MCF 10A (cell line): ENCODE measurements at places on chromosomes 4 and X. TPM values are rescaled to one million over a fixed set of nuclear protein-coding genes. Genes with fewer than 3 reads are reported as not detected.
A peak's percentile ranks its signal among the peaks of the same experiment; 100 is the strongest.

The GCNA gene
- 3.4 and 3.8 TPM in 2 replicates for total RNA-seq

The VEGFC gene
- 11.1 and 14.2 TPM in 2 replicates for total RNA-seq

The ZNF182 gene
- 6.0 and 6.8 TPM in 2 replicates for total RNA-seq

The ANKRD50 gene
- 44.1 and 47.6 TPM in 2 replicates for total RNA-seq

The ADH4 gene
- total RNA-seq, result not detected in 2 replicates

GRCh38 chr4:2332201-2332975 is 70.5 kb upstream of the MXD4 start:
- DNase-seq, result no peak

DNA sequence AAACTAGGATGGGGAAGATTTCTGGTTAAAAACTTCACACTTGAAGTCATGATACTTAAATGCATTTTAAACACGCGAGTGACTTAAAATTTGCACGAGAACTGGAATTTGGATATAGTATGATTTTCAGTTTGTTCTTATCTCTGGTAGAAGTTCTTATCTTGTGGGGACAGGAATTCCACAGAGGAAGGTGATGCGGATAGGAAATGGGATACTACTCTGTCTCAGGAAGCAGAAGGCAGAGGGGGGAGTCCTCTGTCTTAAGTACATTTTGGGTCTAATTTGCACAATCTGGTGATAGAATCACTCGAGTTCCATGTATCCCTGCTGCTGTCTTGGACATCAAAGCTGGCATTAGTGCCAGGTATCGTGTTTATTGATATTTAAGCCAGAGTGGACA is 53.3 kb downstream of the TLL1 start:
- no peak for DNase-seq

DNA sequence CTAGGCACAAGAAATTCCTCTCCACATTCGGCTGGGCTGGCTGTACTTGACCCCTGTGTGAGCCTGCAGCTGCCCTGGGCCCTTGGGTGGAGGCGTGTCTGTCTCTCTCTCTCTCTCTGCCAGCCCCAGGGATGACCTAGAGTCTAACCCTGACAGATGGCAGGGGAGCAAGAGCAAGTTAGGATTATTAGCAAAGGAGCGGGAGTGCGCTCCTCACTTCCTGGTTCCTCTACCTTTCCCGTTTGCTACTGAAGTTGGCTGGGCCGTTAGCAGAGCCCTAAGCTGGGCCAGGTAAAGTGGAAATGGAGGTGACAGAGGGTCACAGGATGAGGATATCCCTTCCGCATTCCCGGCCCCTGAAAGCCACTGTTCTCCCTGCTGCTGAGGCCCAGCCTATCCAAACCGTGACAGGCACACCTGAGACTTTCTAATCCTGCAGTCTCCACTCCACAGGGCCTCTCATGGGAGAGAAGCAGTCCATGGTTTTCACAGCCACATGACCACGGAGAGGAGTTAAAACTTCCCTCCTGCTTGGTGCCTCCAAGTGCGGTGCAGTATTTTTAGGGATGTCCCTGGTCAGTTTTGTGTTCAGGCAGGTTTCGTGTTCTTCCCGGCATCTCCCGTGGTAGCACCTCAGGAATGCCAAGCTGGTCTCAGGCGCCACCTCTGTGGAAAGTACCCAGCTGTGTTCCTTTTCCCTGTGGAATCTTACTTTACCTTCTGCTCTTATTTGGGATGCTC is 79.3 kb downstream of the CLDN22 start:
- no peak for DNase-seq

The SOX3 gene
- total RNA-seq, result not detected in 2 replicates

The PCDH10 gene
- not detected in 2 replicates for total RNA-seq

GRCh38 chr4:29310252-29310651 is 1409.9 kb upstream of the PCDH7 start:
- no peak for DNase-seq

The CXCL13 gene
- not detected in 2 replicates for total RNA-seq

The SMIM10 gene
- not detected in 2 replicates for total RNA-seq

DNA sequence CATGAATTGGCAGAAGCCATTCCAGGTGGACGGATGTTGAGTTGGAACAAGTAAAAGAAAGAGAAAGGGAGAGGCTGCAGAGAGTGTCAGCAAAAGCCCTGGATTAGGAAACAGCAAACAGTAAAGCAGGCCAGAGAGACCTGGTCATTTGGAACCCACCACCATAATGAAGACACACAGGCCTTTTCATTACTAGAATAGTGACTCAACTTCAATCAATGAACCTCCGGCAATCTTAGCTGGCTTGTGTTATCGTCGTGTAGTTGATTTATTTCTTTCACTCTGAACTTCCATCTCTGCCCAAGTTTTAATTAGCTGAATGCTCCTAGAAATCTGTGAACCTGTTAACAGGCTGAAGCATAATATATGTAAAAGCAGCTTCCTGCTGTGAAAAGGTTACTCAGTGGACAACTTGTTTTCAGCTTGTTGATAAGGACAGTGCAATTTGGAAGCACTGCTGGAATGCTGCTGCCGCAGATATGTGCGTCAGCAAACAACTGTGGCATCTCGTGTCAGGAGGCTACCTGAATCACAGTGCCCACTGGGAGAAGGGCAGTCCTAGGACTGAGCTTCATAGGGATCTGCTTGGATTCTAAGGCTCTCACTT is 68.8 kb downstream of the SPANXN4 start:
- no peak for DNase-seq

DNA sequence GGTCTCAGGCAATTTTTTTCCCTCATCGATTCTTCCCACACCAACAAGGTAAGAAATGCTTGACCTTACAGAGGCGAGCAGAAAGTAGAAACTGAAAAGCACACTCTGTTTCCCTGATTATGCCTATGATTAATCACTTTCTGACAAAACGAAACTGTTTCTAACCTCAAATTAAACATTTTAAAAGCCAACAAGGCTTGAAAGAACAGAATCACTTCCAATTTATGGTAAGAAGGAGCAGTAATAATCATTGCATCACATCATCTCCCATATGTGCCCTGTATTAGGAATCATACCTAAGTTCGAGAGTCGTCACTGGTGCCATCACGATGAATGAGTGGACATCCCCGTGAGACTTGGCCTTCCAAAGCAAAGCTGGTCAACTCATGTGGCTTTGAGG is 12.5 kb upstream of the CXCL13 start:
- DNase-seq, result no peak

DNA sequence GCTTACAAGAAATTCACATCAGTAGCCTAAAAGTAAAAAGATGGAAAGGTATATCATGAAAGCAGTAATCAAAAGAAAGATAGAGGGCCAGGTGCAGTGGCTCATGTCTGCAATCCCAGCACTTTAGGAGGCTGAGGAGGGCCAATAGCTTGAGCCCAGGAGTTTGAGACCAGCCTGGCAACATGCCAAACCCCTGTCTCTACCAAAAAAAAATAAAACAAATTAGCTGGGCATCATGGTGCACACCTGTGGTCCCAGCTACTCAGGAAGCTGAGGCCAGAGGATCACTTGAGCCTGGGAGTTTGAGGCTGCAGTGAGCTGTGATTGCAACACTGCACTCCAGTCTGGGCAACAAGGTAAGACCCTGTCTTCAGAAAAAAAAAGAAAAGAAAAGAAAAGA is 55.5 kb downstream of the GSPT2 start:
- DNase-seq, result no peak

GRCh38 chrX:132821974-132822633 is 136.3 kb downstream of the HS6ST2 start:
- no peak for DNase-seq

DNA sequence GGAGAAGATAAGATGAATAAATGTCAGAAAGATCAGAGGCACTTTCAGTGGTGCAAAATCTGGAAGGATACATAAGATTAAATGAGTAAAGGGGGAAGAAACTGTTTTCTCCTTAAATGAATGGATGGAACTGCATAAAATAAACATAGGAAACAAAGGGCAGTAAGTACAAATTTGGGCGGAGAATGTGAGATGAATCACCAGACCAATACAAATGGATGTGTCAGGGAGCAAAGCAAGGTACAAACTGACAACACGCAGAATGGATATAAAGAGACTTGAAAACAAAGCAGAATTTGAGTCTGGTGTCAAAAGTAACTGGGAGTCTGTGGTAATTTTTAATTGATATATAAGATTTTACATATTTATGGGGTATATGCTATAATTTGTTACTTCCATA is 175.3 kb upstream of the PCDH18 start:
- peak; percentile 44 for DNase-seq

DNA sequence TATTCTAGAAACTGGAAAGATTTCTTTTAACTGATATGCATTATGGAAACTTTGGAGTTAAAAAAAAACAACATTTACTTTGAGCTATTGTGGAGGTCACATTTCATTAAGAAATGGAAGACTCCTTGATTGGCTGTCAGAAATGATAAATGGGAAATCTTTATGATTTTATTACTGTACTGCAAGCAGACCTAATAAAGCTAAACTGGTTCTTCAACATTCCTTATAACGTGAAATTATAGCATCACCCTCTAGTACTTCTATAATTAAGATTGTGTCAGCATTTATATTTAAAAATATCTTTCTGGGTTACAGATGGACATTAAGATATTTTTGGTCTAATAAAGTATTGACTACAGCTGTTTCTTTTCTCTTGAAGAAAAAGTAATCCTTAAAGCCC is 213.8 kb upstream of the PACRGL start:
- no peak for DNase-seq

GRCh38 chr4:128582427-128582870 is 227.1 kb upstream of the JADE1 start:
- no peak for DNase-seq

GRCh38 chr4:83860200-83860599 is 324.3 kb downstream of the GPAT3 start:
- DNase-seq, result no peak

The CTAG1B gene
- total RNA-seq, result not detected in 2 replicates

The ARSH gene
- not detected in 2 replicates for total RNA-seq

GRCh38 chr4:141771889-141772830 is 135.8 kb downstream of the IL15 start:
- no peak for DNase-seq

The HMGB3 gene
- total RNA-seq, result 65.8 and 75.3 TPM in 2 replicates

- peak; percentile 33 for DNase-seq
Measured at GRCh38 chr4:154349829-154350228, 141.8 kb downstream of the DCHS2 start.

DNA sequence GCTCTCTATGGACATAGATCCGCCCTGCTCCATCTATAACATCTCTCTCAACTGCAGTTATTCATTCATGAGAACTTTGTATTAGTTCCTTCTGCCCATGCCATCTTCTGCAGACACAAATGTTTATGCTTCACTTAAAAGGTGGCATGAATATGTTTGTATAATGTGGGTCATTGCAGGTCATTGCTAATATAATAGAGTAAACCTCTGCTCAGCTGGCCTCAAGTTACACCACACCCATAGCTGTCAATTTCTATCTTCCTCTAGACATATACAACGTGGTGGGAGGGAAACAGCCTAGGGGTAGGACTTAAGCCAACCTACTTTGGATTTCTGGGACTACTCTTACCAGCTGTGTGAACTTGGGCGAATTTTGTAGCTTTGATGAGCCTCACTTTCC is 129.8 kb downstream of the ATXN3L start:
- no peak for DNase-seq

- DNase-seq, result no peak
Measured at GRCh38 chr4:78671903-78672815, 104.0 kb upstream of the BMP2K start.

DNA sequence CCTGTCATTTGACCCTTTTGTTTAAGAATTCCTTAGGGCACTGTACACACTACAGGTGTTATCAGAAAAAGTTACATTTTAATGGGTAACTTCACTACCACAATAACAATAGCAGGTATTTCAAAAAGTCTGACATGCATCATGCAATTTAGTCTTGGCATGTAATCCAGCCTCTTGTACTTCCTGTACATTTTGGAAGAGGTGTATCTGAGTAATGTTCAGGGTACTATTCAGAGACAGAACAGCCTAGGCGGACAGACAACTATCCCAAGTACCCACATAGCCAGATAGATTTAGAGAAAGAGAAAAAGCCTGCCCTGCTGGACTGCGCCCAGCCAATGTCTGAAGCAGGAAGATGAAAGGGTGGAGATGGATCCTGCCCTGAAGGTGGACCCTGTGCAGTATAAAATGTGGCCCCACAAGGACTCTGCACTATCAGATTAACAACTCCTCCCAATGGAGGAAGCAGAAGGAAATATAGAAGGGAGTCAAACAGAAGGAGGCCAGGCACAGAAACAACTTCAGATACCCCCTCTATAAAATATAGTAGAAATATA is 8.5 kb downstream of the UGT2B7 start:
- no peak for DNase-seq

DNA sequence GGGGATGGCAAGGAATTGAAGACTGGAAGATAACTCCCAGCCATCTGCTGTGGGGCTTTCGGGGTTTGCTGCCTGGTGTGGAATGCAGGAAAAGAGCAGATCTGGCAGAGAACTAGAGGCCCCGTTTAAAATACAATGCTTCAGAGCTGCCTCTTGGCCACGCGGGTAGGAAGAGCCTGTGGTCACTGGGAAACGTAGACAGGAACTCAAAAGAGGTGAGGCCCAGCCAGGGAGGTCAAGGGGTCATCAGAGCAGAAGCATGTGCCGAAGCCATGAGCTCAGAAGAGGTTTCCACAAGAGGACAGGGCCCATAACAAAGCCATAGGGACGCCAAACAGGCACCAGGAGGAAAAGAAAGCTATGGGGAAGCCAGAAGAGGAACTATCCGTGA is 14.5 kb upstream of the STS start:
- no peak for DNase-seq

DNA sequence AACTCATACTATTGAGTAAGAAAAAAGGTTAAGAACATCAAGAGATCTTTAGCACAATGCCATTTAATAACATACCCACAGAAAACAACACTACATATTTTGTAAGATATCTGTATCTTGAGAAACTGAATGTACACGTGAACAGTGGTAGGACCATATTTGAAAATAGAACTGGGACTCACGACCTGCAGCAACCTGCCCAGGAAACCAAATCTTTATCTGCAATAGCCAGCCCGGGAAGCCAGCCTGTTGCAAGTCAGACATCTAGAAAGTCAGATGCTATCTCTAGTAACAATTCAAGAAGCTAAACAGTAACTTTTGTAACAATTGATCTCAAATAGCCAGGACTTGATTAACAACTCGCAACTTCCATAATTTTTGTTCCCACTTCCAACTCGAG is 52.6 kb upstream of the SOD3 start:
- DNase-seq, result no peak

- DNase-seq, result no peak
Measured at GRCh38 chr4:8163436-8164193, 5.0 kb upstream of the ABLIM2 start.

- DNase-seq, result peak; percentile 69
Measured at GRCh38 chr4:149347139-149347538, 468.5 kb downstream of the IQCM start.

The MAGEA2 gene
- total RNA-seq, result not detected in 2 replicates

GRCh38 chr4:37528166-37528885 is 157.8 kb downstream of the RELL1 start:
- peak; percentile 77 for DNase-seq
